GM12878 (cell line): ENCODE measurements at places on chromosomes 7 and 10. TPM values are rescaled to one million over a fixed set of nuclear protein-coding genes. Genes with fewer than 3 reads are reported as not detected.

Gene TRPV5
- not detected in 2 replicates for total RNA-seq

GRCh38 chr10:128230401-128230800 is 104.2 kb upstream of the MKI67 start:
- no peaks in the 10 kb centered on the region for H3K27me3 ChIP-seq
- H3K4me1 ChIP-seq, result no peaks in the 10 kb centered on the region
- H3K4me3 ChIP-seq, result no peak overlapping the region

DNA sequence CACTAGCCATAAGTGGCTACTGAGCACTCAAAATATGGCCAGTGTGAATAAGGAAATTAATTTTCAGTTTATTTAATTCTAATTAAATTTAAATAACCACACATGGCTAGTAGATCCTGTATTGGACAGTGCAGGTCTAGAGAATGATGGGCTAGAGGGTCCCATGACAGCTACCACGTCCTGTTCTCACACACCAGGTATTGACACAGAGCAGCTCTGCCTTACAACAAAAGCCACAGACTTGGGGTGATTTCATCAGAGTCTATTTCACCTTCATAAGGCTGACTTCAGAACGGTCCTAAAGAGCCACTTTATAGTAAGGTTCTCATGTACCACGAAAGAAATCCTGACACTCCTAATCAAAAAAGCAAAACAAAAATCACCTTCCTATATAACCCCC is 111.3 kb downstream of the UBE2H start:
- H3K27me3 ChIP-seq, result no peaks in the 10 kb centered on the region
- no peak overlapping the region for H3K4me3 ChIP-seq
- no peaks in the 10 kb centered on the region; the same call in 1 of the 2 replicates for H3K36me3 ChIP-seq
- H3K27ac ChIP-seq, result no peak overlapping the region

Gene SNCG
- 0.33 and 0.35 TPM in 2 replicates for total RNA-seq
